ENCODE measurements at places on chromosomes 4 and X. TPM values are rescaled to one million over a fixed set of nuclear protein-coding genes. Genes with fewer than 3 reads are reported as not detected.

- no peak for DNase-seq
Measured at GRCh38 chrX:35251226-35251625, 308.6 kb downstream of the FAM47B start.

- no peak for DNase-seq
Measured at GRCh38 chr4:170978990-170979389, 834.2 kb upstream of the GALNTL6 start.

DNA sequence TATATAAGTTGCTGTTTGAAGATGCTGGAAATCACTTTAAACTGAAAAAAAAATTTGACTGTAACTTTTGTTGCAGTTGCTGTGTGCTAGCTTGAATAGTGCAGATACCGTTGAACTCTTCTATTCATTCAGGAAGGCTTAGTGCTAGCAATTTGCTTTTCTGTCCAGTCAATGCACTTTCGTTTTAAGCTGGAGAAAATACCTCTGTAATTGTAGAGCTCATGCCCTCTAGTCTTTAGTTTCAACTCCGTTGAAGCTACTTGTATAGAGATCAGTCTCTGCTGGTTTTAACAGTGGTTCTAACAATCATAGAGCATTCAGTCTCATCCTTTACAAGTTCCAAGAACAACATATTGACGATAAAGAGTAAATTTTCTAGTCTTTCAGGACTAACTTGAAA is 49.0 kb upstream of the TRPC3 start:
- DNase-seq = no peak

The FGFR3 gene
- total RNA-seq = not detected

The FHIP1A gene
- total RNA-seq = 3.2 TPM

The TMSB15C gene
- 3.7 TPM for total RNA-seq

The ATP1B4 gene
- total RNA-seq = not detected

Data from CD4-positive, alpha-beta T cell (primary cell).